Fibroblast of lung (primary cell): ENCODE measurements at places on chromosomes 16 and 17. TPM values are rescaled to one million over a fixed set of nuclear protein-coding genes. Genes with fewer than 3 reads are reported as not detected.

SPIRE2 gene
- 2.6 and 3.8 TPM in 2 replicates for total RNA-seq

MT4 gene
- not detected in 2 replicates for total RNA-seq

MPP3 gene
- 4.4 and 6.9 TPM in 2 replicates for total RNA-seq

ALDOC gene
- total RNA-seq, result 59.3 and 91.3 TPM in 2 replicates

KRTAP4-9 gene
- not detected in 2 replicates for total RNA-seq

DHRS7C gene
- not detected in 2 replicates for total RNA-seq

STX1B gene
- total RNA-seq, result 1.3 and 2.1 TPM in 2 replicates

TPSD1 gene
- not detected in 2 replicates for total RNA-seq

SPNS3 gene
- not detected in 2 replicates for total RNA-seq
